ENCODE measurements at places on chromosomes 7 and 10.

- DNase-seq = no peak
These were observed 385.0 kb downstream of the KCNMA1 start for GRCh38 chr10:77252380-77253146.

GRCh38 chr10:60827791-60828488, 49.7 kb downstream of the CDK1 start:
- DNase-seq = no peak

DNA sequence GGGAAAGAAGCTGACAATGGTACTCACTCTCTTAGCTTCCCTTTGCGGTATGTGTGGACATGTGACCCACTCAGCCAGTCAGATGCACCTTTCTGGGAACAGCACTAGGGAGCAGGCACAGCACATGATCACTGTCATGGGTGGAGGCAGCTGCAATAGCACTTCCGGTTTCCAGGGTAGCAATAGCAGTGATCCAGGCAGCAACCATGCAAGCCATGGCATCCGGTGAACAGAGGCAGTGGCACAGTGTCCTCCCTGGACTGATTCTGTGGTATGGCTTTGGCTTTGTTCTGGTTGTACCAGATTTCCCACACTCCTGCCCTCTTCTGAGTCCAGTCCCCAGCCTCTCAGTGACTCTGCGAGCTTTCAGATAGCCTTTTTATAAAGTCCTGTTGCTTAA, 86.8 kb upstream of the NAMPT start:
- DNase-seq = no peak

- DNase-seq = no peak
These were observed 53.9 kb downstream of the PRTFDC1 start for GRCh38 chr10:24898501-24898900.
